ENCODE measurements at places on chromosomes 2 and 18.

- DNase-seq, result no peak
Observed at GRCh38 chr2:55223958-55224760, 7.9 kb downstream of the CLHC1 start.

DNA sequence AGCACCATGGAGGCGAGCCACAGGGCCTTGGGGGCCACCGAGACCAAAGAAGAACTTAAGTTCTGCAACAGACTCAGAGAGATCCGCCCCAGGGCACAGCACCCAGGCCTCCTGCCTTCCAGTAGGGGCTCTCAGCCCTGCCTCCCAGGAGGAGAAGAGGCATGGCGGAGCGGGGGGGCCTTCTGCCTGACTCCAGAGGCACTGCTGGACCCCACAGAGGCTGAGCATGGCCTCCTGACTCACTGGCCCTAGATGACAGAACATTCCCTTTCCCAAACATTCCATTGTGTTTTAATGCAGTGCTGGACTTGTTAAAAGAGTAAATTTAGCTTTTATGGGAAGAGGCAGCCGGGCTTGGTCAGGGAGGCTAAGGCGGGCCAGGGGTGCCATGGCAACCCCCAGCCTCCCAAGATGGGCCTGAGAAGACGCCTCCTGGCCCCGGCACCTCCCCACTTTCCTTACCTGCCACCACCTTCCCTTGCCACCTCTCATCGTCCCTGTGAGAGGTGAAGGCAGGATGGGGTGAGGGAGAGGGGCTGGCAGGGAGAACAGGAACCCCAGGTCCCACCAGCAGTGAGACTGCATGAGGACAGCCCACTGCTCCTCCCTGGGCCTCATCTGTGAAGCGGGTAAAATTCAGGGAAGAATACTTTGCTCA is 65.4 kb downstream of the SMAD7 start:
- DNase-seq, result peak; percentile 84

- no peak for DNase-seq
Observed at GRCh38 chr18:79064228-79064627, 5.0 kb upstream of the ATP9B start.

- no peak for DNase-seq
Observed at GRCh38 chr2:222238072-222238471, 60.7 kb downstream of the PAX3 start.

DNA sequence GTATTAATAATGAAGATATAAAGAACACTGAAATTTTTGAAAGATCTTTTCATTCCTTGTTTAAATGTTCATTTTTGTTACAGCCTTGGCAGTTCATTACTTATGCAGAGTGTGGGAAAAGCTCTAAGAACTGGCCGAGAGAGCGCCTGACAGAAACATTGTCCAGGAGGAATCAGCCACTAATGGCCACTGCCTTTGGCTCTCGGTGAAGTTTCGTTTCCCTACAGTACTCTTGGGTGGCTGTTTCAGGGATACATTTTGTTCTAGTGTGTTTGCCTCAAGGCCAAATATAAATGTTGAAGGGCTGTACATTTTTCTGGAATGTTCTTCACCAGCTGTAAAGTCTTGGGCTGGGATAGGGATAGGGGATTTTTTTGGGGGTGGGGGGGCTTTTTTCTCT is 10.7 kb downstream of the SPTBN1 start:
- DNase-seq, result no peak

- no peak for DNase-seq
Observed at GRCh38 chr2:10413991-10414451, 34.1 kb downstream of the ODC1 start.

Data from chondrocyte (in vitro differentiated cells).